ENCODE measurements at places on chromosomes 5 and 9.

- peak; percentile 66 for DNase-seq
These were observed 67.8 kb downstream of the PSD2 start for GRCh38 chr5:139863361-139863760.

DNA sequence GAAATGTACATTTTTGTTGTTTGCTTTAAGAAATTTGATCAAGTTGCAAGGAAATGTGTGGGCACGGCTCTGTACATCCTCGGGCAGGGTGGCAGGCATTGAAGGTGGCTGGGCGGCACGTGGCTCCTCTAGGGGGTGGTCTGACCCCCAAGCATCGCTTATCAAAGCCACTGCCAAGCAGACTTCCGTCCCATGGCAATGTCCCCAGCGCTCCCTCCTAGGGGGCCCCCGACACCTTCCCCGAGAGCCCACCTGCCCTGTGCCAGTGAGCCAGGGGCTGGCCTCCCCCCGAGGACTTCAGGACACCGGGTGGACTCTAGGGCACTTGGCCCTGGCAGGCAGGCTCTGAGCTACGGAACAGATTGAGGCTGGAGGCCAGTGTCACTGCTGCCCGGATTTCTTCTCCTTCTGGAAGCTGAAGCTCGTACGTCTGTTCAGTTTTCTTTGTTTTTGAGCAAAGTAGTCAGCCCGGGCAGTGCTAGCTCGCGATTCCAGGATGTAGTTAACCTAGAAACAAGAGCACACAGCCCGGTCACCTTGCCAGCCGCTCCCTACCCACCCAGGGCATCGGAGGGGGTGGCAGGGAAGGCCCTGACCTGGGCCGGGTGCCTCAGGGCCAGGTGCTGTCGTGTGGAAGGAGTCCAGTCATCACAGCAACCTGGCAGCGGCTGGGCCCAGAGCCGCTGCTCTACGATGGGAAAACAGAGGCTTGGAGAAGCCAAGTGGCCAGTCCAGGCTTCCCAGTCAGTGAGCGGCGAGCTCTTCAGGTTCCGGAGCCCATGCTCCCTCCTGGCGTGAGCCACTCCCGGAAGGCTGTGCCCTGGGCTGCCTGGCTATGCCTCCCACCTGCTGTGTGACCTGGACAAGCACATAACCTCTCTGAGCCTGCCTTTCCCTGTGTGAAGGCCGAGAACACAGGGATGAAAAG is 177.1 kb downstream of the GAPVD1 start:
- peak; percentile 78 for DNase-seq

DNA sequence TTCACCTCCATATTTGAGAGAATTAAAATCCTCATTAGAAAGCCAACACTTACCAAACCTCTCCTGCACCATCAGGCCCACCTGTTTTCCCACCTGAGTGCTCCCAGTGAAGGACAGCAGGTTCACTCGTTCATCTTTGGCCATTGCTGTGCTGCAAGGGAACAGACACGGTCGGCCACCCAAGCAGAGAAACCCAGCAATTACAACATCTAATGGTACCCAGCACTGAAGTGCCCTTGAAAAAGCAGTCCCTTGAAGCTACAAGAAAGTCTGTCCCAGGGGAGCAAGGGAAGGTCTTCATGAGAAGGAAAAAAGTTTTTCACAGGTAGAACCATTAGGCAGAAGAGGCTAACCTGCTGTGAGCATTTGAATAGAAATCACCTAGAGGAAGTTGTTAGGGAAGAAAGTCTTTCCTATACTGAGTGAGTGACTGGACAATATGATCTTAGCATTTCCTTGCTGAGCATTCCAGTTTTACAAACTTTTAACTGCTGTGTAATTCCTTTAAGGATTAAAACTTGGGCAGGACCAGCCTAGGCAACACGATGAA is 26.7 kb downstream of the ALDH7A1 start:
- no peak for DNase-seq

DNA sequence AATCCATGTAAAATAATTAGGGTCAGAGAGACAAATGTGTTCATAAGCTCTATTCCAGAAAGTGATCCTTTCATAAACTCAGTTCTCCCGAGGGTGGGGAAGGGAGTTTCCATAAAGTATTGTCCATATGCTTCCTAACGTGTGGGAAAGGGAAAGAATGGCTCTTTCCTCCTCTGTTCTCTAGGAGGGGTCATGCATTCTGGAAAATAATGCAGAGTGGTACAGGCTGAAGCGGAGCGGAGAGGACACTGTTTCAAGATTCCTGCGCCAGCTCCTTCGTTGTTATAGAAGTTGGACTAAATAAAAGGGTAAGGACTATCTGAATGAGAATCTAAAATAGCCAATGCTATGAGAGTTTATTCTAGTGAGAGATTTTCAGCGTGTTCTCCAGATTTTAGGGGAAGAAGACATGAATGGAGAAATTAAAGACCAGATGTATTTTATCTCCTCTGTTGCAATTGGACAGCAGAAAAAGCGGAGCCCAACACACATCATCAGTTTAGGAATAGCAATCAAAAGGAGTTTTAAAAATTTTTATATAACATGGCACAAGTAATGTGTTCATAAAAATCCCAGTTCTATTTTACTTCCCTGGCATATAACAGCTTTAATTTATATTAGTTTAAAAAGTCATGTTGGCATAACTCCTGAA is 166.9 kb upstream of the MPDZ start:
- DNase-seq, result no peak

DNA sequence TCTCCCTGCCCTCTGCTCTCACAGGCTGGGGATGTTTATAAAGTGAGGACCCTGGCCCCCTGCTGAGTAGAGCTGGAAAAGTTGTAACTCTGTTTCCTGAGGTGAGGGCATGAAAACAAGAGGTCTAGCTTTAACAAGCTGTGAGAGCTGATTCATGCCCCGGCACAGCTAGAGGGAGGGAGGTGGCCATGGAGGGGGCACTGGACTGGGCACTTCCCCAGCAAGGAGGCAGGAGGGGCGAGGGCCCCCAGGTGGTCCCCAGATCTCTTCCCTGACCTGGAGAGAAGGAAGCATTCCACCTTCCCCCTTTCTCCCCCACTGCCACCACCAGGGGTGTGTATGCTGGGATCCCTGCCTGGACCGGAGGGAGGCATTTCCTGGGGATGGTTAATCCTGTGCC is at the start of gene MSMP:
Gene MSMP (minus strand): TSS at position 13 of the 400 bp plus-strand sequence. CDS start 147 bp downstream, outside the sequence.
- no peak for DNase-seq

- no peak for DNase-seq
These were observed 187.7 kb downstream of the CACNA1B start for GRCh38 chr9:138065287-138065686.

GRCh38 chr5:95080030-95080429 is 204.9 kb downstream of the MCTP1 start:
- DNase-seq, result no peak

DNA sequence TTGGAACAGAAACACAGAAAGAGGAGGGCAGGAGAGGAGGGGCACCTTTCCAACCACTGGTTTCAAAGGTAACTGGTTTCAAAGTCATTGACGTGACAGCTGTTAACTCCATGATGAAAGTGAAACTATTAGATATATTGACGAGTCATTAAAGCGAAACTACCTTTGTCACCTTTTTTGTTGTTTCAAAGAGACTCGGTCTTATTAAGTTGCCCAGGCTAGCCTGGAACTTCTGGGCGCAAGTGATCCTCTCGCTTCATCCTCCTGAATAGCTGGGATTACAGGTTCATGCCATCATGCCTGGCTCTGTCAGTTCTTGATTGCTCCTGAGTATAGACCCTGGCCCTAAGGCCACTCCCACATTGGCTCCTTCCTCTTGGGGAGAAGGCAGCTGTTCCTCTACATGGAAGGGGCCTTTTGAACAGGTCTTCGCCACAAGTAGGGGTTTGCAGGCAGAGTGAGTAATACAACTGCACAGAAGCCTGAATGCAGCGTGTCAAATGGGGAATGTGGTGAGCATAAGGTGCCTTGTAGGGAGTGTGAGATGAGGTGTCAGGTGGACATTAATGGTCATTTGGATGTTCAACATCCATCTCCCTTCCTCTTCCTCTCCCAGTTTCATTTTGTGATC is 3.4 kb upstream of the F12 start:
- DNase-seq, result no peak

- no peak for DNase-seq
These were observed 488.1 kb downstream of the IRX1 start for GRCh38 chr5:4083591-4084337.

DNA sequence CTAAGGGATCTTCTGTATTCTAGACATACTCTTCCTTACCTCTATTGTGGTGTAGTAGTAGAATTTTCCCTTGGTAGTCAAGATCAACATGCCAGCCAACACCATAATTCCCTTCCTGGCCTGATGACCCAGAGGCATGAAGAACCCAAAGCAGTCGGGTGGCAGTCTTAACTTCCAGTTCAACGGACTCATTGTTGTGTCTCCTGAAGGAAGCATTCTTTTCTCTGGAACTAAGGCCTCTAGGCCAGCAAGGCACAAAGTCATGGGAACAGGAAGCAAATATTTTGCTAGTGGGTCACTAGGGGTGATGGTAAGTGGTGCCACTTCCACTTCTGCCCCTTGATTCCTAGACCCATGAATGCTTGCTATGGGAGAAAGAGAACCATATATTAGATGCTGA is 55.2 kb upstream of the DAPK1 start:
- DNase-seq, result no peak

GRCh38 chr9:131361202-131361833 is 32.6 kb upstream of the PRRC2B start:
- no peak for DNase-seq

DNA sequence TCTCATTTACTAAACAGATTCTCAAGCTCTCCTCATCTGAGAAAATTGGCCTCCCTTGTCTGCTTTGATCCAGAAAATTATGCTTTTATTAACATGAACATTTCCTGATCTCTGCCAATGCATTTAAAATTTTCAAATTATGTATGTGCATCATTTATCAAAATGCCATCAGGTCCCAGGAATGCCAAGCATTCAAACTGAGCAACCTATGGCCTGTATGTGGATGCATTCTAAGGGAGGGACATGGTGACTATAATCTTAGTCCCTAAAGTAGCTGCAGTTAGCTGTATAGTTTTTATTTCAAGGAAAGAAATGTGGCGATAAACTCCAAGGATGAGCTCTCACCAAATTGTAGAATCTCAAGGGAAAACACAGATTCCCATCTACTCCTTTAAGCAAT is 9.7 kb upstream of the RORB start:
- DNase-seq, result no peak

GRCh38 chr9:2676466-2676865 is 40.8 kb upstream of the KCNV2 start:
- DNase-seq, result no peak

GRCh38 chr5:1761453-1761755 is 38.2 kb downstream of the MRPL36 start:
- DNase-seq, result no peak

- DNase-seq, result no peak
These were observed 49.9 kb downstream of the COL15A1 start for GRCh38 chr9:98993570-98993945.

DNA sequence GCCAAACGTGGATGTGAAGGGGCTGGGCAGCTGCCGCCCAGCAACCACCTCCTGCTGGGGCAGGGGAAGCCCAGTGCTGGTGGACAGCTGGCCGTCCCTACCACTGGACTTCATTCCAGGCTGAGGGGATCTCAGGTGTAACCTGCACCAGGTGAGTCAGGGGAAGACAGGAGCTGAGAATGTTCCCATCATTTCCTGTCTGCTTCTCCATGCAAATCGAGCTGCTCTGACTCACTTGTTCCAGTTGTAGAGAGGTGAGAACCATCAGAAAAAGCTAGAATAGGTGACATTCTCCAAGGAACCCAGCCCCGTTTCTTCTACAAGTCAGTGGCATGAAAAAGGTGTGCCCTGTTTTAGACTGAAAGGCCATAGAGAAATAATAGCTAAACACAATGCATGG is 21.8 kb upstream of the BARX1 start:
- DNase-seq, result no peak

- DNase-seq, result no peak
These were observed 27.2 kb downstream of the PRRC2B start for GRCh38 chr9:131420980-131421624.

DNA sequence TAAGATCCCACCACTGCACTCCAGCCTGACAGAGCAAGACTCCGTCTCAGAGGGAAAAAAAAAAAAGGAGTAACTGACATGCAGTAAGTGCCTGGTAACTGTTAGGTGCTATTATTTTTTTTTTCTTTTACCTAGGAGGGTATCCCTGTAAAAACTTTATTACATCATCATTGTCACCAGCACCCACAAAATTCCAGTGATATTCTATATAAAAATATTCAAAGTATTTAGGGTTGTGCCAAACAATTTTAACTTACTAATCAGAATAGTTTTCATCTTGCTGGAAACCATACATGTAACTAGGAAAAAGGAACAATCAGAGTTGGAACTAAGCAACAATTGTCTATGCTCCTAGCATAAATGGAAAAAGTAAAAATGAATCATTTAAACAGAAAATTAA is 112.4 kb downstream of the SSBP2 start:
- DNase-seq, result no peak

DNA sequence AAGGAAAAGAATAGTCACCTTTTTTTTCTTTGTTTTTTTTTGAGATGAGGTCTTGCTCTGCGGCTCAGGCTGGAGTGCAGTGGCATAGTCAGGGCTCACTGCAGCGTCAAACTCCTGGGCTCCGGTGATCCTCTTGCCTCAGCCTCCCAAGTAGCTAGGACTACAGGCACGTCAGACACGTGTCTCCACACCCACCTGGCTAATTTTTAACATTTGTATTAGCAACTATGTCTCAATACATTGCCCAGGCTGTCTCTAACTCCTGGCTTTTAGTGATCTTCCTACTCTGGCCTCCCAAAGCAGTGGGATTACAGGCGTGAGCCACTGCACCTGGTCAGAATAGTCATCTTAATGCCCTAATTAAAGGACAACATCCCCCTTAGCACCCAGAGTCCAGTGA is 54.4 kb upstream of the CTSL start:
- DNase-seq, result no peak

- no peak for DNase-seq
These were observed 14.6 kb downstream of the LCN9 start for GRCh38 chr9:135677641-135678168.

GRCh38 chr9:129317179-129318011 is 139.3 kb upstream of the IER5L start:
- DNase-seq, result no peak

DNA sequence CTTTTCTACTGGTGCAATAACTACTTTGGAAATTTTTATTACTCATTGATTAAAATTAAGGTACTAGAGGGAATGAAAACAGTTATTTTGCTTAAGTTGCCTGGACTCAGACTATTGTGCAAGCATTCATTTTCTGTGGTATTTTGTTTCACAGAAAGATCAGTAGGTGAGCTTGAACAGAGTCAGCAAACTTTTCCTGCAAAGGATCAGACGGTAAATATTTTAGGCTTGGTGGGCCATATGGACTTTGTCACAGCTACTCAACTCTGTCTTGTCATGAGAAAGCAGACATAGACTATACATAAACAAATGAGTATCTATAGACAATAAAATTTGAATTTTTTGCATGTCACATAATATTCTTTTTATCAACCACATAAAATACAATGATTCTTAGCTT is 1036.4 kb downstream of the NR2F1-AS1 start:
- no peak for DNase-seq

GRCh38 chr5:139232147-139232724 is 34.1 kb upstream of the SIL1 start:
- DNase-seq, result no peak

GRCh38 chr9:114613919-114614318 is 2.8 kb downstream of the TMEM268 start:
- DNase-seq, result no peak

GRCh38 chr9:34547960-34548611 is 25.3 kb upstream of the ENHO start:
- DNase-seq, result peak; percentile 64

- no peak for DNase-seq
These were observed 46.1 kb downstream of the RFX3 start for GRCh38 chr9:3479514-3480352.

- DNase-seq, result no peak
These were observed 73.8 kb downstream of the SNCAIP start for GRCh38 chr5:122385808-122386207.

All from C1 segment of cervical spinal cord (tissue), 14 donors.